ENCODE measurements at places on chromosomes 5 and 9.
A peak's percentile ranks its signal among the peaks of the same experiment; 100 is the strongest.

DNA sequence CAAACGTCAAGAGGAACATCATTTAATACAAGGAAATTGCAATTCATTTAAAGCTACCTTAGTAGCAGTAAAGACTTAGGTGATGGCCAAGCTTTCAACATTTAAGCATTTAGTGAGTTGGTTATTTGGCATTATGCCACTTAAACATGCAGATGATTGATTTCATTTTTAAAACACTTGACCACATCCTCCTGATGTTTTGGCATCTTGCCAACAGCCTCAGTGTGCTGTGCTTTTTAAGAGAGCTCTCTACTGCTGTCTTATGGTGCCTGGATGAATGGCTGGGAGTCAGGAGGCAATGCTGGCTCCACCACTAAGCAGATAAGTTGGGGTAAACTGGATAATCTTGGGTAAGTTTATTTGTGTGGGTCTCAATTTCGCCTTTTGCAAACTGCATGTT, 364.5 kb downstream of the MAN2A1 start:
- DNase-seq = no peak

GRCh38 chr5:38728029-38728428, 117.8 kb upstream of the OSMR start:
- DNase-seq = no peak

DNA sequence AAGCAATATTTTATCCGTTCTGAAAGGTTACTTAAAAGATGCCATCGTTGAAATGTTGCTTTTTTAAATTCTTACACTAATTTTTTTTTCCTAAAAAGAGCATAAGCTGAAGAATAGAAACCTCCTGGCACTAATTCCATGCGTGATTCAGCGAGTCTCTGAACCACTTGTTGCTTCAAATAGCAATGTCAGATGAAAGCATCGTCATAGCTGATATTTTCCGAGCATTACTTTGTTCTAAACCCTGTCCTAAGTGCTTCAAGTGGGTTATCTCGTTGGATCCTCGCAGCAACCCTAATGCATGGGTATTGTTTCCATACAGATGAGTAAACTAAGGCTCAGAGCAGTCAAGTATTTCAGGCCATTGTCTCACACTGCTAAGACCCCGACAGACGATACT, 79.7 kb downstream of the CDH6 start:
- DNase-seq = no peak

DNA sequence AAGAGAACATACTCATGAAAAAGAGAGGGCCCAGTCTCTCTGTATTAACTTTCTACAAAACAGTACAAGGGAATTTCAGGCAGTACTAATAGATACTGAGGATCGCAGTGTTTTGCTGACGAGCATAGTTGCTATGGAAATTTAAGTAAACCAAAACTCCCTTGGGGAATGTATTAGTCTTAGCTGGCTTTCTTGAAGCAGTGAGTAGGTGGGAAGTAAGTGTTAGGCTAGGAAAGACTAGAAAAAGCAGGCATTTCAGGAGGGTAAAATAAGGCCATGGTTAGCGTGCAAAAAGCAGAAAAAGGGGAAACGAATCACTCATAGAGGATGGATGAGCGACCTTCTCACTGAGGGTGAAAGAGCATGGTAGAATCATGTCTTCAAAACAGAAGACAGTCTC, 84.3 kb upstream of the ACTBL2 start:
- no peak for DNase-seq

DNA sequence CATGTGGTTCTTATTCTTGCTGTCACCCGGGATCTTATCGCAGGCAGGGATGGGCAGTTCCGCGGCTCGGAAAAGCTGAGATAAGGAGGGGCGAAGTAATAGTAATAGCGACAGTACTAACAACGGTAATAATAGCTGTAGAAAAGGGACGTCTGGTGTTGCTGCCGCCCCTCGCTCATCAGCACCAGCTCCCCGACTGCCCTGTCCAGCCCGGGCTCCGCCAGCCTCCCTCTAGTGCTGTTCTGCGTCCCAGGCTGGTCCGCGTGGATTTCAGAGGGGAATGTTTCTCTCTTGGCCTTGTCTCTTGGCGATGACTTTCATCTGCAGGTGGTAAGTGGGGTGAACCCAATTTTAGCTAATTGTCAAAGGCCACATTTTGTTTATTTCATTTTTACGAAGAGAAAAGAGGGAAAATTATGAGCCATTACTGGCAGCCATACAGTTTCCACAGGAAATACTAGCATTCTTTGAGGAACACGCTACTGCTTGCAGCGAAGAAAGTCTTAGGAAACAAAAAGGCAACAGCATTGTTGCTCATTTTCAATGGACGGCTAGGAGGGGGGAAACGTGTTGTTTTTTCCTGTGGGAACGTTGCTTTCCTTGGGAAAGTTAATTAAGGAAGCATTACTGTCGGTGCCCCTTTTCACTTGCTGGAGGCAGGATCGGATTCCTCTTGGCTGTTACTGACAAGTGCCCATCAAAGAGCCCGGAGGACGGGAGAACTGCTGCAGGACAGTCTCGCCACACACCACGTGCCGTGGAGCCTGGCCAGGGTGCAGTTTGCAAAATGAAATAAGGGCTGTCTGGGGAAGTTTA, 762 bp downstream of the SNCAIP start:
- peak; percentile 48 for DNase-seq

- no peak for DNase-seq
These were observed 313.5 kb downstream of the PRDM9 start for GRCh38 chr5:23820765-23821471.

DNA sequence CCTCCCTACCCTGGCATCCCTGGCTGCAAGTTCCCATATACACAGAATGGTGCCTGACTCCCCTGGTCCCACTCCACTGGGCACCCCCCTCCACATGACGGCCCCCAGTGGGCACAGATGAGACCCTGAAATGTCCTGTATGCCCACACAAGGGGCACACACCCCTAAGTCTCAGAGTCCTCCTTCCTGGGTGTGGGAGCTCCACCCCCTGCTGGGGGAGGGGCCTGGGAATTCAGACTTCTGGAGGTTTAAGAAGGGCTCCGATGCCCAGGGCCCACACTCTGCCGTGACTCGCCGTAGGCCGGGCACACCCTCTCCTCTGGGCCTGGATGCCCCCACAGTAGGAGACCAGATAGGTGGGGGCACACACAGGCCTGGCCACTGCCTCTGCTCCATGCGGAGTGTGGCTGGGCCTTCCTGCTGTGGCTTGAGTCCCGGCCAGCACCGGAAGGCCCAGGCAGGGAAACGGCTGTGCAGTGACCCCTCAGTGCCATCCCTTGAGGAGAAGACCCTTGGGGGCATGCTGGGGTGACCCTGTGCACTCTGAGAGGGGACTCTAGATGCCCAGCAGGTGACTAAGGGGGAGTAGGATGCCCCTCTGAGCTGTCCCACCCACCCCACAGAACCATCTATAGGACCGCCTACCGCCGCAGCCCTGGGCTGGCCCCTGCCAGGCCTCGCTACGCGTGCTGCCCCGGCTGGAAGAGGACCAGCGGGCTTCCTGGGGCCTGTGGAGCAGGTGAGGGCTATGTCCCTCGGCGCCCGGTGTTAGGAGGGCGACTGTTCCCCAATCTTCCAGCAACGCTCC, 6.5 kb downstream of the EGFL7 start:
- no peak for DNase-seq

DNA sequence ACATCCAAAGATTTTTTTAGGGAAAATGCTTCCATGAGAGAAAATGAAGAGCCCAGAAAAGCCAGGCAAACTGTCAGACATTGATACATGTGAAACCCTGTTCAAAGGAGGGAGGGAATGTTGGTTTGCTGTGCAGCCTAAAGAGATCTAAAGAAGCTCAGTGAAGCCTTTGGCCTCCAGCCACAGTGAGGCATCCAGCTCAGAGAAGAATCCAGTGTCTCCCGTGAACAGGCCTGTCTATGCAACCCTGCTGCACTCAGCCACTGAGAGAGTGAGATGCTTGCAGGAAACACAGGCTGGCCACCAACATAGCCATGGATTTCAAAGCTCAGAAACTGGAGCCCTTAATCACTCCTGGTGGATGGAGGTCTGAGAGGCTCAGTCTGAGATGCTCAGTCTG, 171.4 kb upstream of the PLCXD3 start:
- no peak for DNase-seq

GRCh38 chr5:177447066-177447610, 524 bp downstream of the PRR7 start:
- DNase-seq = no peak

- no peak for DNase-seq
These were observed 93.8 kb downstream of the CSNK1G3 start for GRCh38 chr5:123605822-123606221.

DNA sequence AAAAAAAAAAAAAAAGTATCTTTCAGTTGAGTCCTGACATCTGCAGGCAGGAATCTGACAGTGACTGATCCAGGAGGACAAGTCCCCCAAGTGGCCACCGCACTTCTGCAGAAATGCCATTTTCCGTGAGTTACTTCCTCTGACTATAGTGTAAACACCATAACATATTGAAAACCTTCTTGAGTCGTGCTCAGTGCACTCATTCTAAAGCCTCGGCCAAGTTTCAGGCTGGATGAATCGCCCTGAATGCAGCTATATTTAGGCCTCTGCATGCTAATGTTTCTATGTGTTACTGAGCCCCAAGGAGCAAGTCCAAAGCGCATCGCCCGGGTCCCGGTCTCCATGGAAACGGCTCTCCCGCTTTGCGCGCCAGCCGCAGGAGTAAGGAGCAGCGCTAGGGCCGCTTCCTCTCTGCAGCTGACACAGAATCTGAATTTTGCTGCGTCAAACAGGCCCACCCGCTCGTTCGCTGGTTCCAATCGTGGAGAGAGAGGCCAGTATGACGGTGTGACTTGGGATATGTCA, 335.4 kb downstream of the MSX2 start:
- no peak for DNase-seq

DNA sequence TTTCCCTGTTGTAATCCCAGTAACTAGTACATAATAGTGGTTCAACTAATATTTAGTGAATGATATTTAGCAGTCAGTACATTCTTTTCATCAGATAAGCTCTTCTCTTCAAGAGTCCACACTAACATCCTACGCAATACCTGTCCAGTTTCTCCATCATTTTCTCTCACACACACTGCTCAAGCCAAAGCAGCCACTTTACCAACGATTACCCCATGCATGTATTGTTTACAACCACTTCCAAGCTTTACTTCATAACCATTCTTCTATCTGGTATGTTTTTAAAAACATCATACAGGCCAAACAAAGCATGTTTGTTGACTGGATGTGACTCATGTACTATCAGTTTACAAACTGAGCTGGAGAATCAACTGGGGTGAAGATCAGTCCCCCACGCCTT, 7.3 kb downstream of the UBTD2 start:
- no peak for DNase-seq

GRCh38 chr9:82920154-82920553, 142.8 kb downstream of the RASEF start:
- DNase-seq = no peak

DNA sequence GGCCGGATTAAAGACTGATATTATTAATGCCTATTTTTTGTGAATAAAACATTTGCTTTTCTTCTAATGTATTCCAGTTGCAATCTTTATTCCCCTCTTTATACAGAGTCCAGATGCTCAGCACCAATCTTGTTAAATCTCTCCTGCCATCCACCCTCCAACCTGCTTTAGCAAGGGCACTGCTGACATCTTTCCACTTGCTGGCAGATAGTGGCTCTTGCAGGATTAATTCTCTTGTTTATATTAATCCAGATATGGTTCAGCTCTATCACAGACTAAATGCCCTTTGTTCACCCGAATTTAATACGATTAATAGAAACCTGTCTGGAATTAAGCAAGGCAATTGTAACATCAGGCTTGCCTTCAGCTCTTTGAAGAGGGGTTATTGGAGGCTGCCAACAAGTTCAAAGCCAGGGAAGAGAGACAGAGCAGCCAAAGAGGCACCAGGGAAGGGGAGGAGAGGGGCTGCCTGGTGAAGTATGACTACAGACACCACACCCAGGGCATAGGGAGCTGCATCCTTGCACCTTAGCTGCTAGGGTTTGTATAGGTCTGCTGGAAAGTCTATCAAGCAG, 236.2 kb downstream of the SAXO1 start:
- no peak for DNase-seq

GRCh38 chr5:143393524-143393923, 10.0 kb downstream of the NR3C1 start:
- DNase-seq = no peak

- no peak for DNase-seq
These were observed 97.0 kb downstream of the HINT1 start for GRCh38 chr5:131068076-131068475.

GRCh38 chr5:135533334-135533733, 2.4 kb downstream of the NEUROG1 start:
- DNase-seq = no peak

DNA sequence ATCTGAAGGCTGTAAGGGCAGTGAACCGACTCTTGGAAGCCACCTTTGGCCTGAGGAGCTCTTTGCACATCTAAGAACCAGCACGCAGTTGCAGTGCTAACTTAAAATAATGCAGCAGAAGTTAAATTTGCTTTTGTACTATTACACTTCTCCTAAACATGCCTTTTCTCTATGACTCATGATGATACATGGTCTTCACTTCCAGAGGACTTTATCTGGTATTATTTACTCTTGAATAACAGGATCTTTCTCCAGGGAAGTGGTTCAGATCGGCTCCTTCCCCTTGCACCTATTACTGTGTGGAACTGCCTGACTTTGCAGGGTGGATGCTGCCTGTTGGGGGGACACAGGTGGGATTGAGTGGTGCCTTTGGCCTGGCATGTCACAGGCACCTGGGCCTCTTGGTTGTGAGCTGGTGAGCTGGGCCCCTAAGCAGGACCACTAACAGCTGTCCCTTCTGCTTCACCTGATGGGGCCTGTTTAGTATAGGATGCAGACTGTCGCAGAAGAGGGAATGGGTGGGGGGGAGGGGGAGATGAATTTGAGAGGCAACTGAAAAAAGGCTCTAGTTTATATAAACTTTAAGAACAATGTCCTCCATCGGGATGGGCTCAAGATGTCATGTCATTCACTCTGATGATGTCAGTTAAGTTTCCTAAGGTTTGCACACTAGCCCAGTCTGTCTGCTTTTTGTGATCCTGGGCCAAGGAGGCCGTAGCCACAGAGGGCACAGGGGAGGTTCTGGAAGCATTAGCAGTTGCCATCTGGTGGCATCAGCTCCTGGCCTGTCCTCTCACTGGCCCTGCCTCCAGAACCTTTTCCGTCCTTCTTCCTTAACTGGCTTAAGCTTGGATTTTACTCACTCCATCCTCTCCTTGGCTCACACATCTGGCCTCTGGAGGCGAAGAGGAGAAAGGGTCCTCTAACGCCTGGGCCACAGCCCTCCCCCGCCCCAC, 33.9 kb upstream of the GABBR2 start:
- no peak for DNase-seq

DNA sequence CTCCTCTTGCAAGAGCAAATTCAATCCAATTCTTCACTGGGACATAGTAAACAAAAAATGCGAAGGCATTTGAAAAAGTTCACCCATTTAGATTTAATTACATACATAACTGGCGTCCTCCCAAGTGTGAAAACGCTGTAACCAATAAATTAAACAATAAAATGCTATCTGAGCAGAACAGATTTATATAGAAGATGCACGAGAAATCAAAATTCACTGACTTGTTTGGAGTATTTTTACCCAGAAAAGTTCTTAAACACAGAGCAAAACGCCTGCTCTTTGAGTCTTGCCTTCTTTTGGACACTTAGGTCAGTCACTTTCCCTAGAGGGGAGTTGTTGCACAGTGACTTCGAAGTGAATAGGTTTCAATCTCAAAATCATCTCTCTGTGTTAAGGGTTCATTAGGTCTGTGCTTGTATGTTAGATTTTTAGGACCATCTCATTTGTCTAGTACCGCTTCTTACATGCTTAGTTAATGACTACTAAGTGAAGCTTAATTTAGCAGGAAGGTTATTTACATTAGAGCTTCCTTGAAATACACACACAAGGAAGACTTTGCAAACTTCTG, 1.9 kb downstream of the ALDH1A1 start:
- DNase-seq = no peak

GRCh38 chr5:150206098-150206778, 16.4 kb downstream of the SLC6A7 start:
- DNase-seq = no peak

Measured in pulmonary artery endothelial cell (primary cell).